ENCODE measurements at places on chromosomes 6 and 20. TPM values are rescaled to one million over a fixed set of nuclear protein-coding genes. Genes with fewer than 3 reads are reported as not detected.

Gene PBOV1
- not detected for total RNA-seq

Gene ZNF391
- 6.2 TPM for total RNA-seq

DNA sequence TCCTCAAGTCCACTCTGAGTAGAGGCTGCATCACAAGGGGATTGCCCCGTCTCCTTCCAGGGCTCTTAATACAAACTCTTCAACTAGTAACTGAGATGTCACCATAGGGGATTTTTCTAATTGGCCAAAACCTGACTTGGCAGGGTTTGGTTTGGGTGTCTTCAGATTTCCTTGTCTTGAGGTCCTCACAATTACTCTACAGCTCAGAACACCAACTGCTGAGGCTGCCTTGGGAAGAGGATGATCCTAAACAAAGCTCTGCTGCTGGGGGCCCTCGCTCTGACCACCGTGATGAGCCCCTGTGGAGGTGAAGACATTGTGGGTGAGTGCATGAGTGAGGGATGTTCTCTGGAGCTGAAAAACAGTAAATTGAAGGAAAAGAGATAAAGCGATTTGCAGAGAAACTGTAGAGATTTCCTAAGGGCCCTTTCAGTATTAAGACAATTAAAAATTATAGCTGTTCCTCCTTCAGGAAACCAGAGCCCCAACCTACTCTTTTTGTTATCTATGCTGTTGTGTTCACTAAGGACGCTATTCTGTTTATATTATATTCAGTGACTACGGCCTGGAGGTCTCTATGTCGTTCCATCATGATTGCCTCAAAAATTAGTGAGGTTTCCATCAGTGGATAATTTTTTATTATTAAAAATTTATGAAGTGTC, at the start of gene HLA-DQA1:
Gene HLA-DQA1, plus strand, starts transcription at position 188 of the 662 bp plus-strand sequence. Its CDS starts 53 bp downstream, at position 241.
- DNase-seq, result no peak

DNA sequence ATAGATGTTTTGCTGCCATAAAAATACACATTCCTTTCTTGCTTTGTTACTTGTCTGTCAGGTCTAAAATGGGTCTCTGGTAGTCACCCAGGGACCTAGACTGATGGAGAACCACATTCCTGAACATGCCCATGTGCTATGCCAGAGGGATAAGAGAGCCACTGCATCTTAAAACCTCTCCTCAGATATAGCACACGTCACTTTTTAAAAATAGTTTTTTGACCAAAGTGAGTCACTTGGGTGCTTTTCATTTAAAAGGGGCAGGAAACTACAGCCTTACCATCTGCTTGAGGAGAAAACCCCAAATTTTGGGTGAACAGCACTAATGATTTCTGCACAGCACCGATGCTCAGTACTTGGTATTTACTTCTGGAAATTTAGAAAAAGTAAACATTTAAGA, 197.8 kb downstream of the OGFRL1 start:
- DNase-seq, result no peak

GRCh38 chr20:58774667-58775263, 75.9 kb downstream of the GNAS-AS1 start:
- DNase-seq, result no peak

GRCh38 chr20:57653910-57654309, 33.7 kb upstream of the ZBP1 start:
- DNase-seq, result no peak

Gene SMLR1
- not detected for total RNA-seq
